ENCODE measurements at places on chromosomes 7 and 10. TPM values are rescaled to one million over a fixed set of nuclear protein-coding genes. Genes with fewer than 3 reads are reported as not detected.
A peak's percentile ranks its signal among the peaks of the same experiment; 100 is the strongest.

DNA sequence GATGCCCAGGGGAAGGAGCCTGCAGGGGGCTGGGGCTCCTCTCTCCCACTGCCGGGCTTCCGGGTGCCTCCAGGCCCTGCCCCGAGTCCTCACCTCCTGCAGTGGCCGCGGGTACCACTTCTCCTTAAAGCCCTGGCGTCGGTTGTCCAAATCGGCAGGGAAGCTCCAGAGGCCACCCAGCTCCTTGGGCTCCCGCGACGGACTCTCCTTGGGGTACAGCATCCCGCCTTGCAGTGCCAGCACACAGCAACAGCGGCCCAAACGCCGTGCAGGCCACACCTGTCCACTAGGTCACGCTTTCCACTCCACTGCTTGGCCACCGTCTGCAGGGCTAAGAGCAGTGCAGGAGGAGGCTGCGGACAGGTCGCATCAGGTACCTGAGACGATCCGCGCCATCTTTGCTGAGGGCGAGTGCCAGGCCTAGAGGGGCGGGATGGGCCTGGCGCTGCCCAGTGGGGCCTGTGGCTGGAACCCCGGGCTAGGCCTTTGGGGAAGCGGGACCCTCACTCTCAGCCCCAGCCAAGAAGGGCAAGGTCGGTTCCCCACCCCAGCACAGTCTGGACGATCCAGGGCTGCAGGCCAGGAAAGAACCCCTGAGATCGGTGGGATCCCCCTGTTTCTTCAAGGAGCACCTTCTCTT is 47.7 kb upstream of the ZNF479 start:
- no peak for DNase-seq

GRCh38 chr10:28214219-28214618 is 88.6 kb downstream of the MPP7 start:
- peak; percentile 6 for DNase-seq

The IFIT2 gene
- 9.5 TPM for total RNA-seq

- no peak for DNase-seq
These were observed 259.3 kb downstream of the ZEB1 start for GRCh38 chr10:31578181-31578852.

- no peak for DNase-seq
These were observed 123.0 kb upstream of the SP4 start for GRCh38 chr7:21304808-21305375.

- no peak for DNase-seq
These were observed 140.5 kb downstream of the TWIST1 start for GRCh38 chr7:18976715-18977471.

DNA sequence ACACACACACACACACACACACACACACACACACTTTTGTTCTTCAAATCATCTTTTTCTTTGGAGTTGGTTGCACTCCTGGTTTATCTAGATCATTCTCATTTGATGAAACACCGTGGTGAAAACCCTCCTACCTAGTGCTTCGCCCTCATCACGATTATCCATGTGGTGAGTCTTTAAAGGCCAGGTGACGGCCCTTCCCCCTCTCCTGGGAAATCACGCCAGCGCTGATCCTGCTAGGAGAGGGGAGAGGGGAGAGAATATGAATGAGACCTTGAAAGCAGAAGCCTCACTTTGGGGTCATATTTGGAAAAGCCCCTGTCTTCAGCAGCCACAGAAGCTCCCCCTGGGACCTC is 103.9 kb upstream of the LRRC4 start:
- DNase-seq: no peak

DNA sequence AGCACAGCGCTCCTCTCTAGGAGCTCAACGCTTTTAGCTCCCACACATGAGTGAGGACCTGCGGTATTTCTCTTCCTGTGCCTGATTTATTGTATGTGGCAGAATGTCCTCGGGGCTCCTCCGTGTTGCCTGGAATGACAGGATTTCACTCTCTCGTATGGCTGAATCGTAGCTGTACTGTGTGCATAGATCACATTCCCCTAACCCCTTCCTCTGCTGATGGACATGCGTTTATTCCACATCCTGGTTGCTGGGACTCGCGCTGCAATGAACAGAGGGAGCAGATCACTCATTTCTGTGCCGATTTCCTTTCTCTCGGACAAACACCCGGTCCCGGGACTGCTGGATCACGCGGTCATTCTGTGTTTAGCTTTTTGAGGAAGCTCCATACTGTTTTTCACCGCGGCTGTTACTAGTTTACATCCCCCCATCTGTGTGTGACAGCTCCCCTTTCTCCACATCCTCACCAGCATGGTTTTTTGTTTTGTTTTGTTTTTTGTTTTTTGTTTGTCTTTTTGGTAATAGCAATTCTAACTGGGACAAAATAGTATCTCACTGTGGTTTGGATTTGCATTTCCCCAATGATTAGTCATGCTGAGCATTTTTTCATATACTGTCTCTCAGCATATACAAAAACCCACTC is 76.3 kb downstream of the FOXL3 start:
- DNase-seq: no peak

The ANKRD1 gene
- 123 TPM for total RNA-seq

The STAG3 gene
- total RNA-seq: 0.72 TPM

DNA sequence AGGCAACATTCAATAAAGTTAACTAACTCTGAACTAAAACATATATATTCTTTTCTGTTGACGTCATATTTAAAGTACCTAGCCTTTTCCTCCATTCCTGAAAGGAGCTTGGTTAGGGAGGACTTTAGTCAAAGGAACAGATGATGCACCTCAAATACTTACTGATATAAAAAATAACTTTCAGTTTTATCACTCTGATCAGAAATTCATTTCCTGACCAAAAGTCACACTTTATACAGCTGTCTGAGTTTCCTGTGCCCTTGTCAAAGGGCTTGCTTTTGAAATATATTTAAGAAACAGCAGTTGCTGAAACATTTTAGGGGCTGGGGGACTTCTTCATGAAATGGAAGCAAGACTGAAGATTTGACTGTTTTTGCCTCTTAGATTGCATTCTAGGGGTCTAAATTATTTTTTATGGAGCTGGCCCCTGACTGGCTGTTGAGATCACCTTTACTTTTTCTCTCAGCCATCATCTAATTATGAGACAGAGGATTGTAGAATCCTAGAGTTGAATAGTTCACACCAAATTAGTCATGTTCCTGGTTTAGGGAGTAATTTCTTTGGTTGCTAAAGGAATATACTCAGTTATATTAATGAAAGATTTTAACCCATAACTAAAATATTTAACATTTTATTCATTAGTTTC is 46.6 kb downstream of the GLCCI1 start:
- no peak for DNase-seq

GRCh38 chr10:60182691-60183090 is 207.0 kb downstream of the ANK3 start:
- DNase-seq: no peak

- DNase-seq: no peak
These were observed 82.4 kb downstream of the ADARB2 start for GRCh38 chr10:1654811-1655356.

DNA sequence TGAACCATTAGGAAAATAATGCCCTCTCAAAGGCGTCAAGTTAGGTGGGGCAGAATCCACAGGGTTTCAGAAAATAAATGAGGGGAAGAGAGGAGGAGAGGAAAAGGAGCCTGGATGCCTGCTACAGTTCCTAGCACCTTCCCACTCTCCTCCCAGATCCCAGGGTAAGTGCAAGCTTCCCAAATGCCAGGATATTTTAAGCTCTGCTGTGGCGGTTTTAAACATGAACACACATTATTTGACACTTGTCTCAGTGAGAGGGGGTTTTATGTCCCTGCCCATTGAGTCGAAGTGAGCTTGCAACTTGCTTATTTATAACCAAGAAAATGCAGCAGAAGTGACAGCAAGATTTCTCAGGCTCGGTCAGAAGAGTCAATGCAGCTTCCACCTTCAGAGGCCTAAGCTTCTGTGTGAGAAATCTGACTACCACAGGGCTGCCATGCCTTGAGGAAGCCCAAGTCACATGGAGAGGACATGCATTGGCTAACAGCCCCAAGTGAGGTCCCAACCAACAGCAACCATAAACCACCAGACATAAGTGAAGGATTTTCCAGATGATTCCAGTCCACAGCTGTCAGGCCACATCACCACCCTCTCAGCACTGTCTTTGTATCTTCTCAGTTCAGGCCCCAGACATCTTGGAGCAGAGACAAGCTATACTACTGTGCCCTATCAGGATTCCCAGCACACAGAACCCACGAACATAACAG is 17.9 kb upstream of the BMPER start:
- no peak for DNase-seq

DNA sequence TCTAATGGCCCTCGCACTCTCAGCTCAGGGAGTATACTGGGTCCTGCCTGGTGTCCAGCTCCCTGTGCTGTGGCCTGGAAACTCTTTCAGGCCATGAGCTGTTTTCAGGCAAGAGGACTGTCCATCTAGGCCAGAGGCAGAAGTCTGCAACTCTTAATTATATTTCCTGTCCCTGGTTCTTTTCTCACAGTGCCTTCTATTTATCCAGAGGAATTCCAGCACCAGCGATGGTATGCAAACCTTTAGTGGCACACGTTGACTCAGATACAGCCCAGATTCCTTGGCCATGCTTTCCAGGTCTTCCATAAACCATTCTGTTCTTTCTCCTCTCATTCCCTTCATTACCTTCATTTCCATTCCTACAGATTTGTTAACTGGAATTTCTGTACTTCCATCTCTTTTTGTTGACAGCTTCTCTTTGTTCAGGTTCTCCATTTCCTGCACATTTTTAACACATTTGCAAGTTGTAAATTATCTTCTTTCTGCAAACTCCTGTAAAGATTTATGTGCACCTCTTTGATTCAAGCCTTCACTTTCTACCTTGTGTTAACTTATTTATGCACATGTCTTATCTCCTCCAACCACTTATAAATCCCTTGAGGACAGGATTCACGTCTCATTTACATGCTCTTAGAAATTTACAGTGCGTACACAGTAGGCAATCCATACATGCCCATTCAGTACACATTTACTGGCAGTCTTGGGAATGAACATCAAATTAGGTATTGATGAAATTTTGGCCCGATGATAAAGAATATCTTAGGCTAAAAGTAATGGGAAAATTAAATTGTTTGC is 172.1 kb downstream of the CELF2 start:
- DNase-seq: no peak

DNA sequence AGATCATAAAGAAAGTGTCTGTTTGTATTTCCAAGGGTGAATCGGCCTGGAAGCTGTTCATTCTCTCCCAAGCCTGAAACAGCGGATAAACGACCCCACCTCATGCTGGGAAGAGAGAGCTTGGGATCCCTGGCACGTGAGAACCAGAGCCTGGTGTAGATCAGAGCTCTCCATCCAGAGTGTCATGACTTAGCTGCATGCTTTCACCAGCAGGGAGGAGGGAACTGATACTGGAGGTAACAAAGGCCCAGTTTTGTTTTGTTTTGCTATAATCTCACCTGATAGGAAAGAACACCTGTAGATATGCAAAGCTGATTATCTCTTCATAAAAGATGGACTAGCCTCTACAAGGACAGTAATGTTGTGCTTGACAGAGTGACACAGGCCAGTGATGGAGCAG is 236.6 kb downstream of the POM121L12 start:
- no peak for DNase-seq

- no peak for DNase-seq
These were observed 257.7 kb upstream of the GLI3 start for GRCh38 chr7:42494736-42495135.

- no peak for DNase-seq
These were observed 136.0 kb upstream of the RSU1 start for GRCh38 chr10:16953270-16953669.

The FXYD4 gene
- total RNA-seq: not detected

The MEIG1 gene
- total RNA-seq: not detected

DNA sequence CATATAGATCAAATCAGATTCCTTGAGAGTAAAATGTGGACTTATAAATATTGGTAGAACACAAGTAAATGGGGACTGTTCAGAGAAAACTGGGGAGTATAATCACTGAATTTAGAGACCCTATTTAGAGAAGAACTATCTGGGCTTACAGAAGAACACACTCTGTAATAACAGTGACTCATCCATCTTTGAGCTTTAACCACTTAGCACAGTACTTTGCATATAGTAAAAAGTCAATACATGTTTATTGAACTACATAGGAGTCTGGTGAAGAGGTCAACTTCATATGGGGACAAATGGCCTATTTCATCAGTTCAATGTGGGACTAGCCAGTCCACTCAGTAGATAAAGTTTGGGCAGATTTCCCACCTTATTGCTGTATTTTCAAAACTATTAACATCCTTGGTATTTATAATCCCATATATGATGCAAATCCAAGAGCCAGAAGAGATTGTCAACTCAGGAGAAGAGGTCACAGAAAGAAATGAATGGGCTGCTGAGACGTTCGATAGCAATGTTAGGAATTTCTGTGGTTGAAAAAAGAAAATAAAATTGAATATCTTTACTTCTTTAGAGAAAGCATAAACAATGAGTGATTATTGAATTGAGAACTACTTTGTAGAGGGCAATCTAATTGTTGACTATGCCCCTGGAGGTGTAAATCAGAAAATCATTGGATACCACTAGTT is 119.3 kb upstream of the CACNA2D1 start:
- DNase-seq: no peak

- DNase-seq: peak; percentile 89
These were observed 35.4 kb downstream of the BAG3 start for GRCh38 chr10:119686465-119687191.

The NUTM2B gene
- 0.10 TPM for total RNA-seq

The KEL gene
- 1.6 TPM for total RNA-seq

GRCh38 chr10:96565774-96566173 is 21.0 kb downstream of the TM9SF3 start:
- DNase-seq: no peak

- no peak for DNase-seq
These were observed 16.8 kb upstream of the DNAH11 start for GRCh38 chr7:21526007-21526406.

- DNase-seq: no peak
These were observed 65.6 kb upstream of the PDLIM1 start for GRCh38 chr10:95356190-95356955.

DNA sequence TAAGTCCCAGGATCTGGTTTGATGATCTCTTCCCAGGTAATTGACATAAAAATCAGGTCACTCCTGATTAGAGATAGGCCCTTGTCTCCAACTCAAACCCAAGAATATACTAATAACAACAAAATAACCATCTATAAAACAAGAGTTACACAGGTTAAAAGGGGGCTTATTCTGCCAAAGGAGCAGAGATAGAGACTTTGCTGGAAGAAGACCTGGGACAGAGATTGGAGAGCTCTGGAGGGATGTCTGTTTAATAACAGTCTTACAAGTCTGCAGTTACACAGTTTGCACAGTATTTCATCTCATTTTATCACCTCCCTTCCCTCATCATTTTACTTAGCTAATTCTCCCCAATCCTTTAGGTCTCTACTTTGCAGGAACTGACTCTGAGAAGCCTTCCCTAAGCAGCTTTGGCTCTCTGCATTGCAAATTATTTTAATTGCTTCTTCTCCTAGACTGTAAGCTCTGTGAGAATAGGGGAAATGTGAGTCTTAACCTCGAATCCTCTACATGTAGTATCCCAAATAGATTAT is 3.7 kb upstream of the ZNF438 start:
- DNase-seq: no peak

The OR6B1 gene
- total RNA-seq: not detected

DNA sequence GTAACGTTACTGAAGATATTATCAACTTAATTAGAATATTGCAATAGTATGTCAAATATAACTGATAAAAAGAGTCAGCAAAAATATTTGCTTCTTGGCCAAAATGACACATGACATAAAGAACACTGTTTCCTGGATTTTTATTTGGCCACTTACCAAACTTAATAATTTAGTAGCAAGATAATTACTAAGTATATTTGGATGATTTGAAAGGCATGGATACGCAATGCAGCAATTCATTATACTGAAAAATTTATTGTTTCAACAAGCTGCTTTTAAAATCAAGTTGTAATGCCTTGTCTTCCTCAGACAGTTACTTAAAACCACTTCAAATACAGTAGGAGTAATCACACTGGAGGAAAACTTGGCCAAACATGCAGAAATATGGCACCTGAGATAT is 234.0 kb downstream of the SEMA3E start:
- no peak for DNase-seq

The FOXI2 gene
- total RNA-seq: not detected

The LRIT1 gene
- total RNA-seq: not detected

Data from tongue (tissue), 3 donors.